ENCODE measurements at places on chromosomes 5 and 9.

DNA sequence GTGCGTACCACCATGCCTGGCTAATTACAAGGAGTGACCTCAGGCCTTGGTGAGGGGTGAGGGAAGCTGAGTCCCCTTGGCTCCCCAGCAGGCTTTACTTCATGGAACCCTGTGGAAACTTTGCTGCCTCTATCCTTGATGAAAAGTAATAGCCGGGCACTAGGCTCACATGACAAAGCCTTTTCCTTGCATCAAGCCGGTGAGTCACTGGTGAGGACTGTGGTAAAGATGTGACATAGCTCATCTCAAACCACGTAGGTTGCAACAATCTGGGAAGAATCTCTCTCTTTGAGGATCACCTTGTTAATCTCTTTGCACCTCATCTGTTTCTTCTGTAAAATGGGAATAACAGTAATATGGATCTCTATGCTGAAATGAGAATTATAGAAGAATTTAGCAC lies 116.3 kb upstream of the SLC25A48 start:
- no peak for DNase-seq

DNA sequence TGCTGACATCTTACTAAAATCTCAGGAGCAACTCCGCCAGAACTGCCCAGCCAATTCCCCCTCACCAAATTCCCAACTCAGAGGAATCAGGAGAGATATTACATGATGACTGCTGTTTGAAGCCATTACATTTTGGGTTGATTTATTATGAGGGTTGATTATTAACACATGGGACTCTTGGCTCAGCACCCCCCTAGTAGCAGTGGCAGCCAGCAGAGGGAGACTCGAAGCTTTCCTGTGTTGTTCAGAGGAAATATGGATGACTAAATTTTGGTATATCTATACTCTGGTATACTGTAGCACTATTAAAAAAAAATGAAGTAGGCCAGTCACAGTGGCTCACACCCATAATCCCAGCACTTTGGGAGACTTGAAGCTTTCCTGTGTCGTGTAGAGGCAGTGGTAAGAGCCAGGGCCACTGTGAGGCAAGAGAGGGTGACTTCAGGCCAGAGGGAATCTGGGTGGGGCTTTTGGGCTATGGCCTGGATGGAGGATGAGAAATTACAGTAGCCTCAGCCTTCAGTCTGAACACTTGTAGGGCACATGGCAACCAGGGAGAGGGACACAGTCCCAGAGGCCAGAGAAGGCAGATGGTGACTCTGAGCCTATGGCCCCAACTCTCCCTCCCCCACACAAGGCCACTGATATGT lies 111.4 kb downstream of the LHX2 start:
- no peak for DNase-seq

GRCh38 chr5:162496100-162496808 lies 428.7 kb downstream of the GABRG2 start:
- DNase-seq, result no peak

DNA sequence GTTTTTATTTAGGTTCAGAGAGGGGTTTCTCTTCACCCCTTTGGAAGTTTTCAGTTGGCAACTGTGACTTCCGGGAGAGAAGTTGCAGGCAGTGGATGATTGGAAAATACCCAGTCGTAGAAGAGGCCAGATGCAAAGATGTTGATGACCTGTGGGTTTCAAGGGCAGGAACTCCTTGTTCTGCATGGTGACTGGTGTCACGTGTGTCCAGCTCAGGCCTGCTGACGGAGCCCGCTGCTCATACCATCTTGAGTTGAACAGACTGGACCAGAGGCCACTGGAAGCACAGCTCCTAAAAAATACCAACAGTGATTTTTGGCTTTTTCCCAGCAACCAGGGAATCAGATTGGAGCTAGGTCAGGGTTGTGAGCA lies 243.9 kb upstream of the KLF4 start:
- no peak for DNase-seq

DNA sequence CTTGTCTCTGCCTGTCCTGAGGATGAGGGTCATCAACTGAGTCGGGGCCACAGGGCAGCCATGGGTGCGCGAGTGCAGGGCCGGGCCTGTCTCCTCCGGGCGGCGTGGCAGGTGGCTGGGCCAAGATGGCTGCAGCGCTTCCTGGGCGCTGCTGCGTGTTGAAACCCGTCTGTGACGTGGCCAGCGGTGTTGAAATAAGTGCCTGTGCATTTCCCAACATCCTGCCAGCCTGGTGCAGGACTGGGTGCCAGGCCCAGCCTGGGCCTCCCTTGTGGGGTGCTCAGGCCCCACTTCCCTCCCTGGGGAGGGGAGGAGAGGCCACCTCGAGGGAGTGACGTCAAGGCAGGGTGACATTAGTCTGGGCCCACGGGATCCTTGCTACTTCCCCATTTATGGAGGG lies 45.5 kb downstream of the RXRA start:
- DNase-seq, result no peak

- DNase-seq, result no peak
Observed at GRCh38 chr9:71323357-71323756, 201.9 kb upstream of the TRPM3 start.

GRCh38 chr5:118378959-118379358 lies 609.4 kb downstream of the DTWD2 start:
- DNase-seq, result no peak

GRCh38 chr9:123284656-123285055 lies 16.3 kb upstream of the STRBP start:
- no peak for DNase-seq

DNA sequence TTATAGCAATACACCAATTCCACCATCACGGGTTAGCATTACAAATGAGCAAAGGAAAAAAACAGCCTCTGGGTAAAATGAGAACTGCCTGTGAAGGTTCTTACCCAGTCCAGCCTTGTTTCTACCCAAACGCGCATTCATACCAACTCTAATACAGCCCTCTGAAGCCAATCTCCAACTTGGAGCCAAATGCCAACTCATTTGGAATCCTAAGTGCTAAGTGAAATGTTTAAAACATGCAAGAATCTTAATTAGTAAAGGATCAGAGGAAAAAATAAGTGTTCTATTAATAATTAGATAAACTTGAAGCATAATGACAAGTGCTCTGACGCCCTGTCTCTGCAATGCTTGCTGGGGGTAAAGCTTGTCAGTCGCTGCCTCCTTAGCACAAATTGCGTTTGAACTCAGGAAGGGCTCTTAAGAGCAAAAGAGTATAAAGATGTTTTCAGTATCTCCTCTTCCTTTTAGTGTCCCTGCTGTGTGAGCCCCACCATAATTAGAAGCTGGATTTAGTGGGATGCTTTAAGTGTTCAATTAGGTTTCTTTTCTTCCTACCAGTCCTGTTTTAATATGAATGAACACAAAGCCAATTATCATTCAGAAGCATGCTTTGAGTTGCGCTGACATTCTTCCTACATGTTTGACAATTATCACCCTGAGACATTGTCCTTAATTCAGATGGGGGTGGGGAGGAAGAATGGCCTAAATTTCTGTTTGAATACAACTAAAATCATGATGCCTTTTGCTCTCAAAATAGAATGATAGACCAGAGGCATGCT lies 537.6 kb downstream of the DTWD2 start:
- DNase-seq, result no peak

DNA sequence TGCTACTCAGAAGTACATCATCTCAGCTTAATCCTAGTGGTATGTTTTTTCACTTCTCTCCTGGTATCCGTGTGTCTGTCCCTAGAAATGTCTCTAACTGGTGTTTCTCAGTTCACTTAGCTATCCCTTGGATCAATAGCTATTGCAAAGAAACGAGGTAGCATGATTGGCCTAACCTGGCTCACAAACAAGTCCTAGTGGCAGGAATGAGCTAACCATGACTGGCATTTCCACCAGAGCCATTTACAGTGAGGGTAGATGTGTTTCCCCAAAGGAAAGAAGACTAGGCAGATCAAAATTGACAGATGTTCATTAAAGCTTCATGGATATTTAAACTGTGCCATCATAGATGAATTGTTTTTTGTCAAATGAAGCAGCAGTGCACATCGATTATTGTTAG lies 82.5 kb downstream of the PALM2AKAP2 start:
- DNase-seq, result no peak

- no peak for DNase-seq
Observed at GRCh38 chr5:139445325-139446170, 6.2 kb upstream of the DNAJC18 start.

DNA sequence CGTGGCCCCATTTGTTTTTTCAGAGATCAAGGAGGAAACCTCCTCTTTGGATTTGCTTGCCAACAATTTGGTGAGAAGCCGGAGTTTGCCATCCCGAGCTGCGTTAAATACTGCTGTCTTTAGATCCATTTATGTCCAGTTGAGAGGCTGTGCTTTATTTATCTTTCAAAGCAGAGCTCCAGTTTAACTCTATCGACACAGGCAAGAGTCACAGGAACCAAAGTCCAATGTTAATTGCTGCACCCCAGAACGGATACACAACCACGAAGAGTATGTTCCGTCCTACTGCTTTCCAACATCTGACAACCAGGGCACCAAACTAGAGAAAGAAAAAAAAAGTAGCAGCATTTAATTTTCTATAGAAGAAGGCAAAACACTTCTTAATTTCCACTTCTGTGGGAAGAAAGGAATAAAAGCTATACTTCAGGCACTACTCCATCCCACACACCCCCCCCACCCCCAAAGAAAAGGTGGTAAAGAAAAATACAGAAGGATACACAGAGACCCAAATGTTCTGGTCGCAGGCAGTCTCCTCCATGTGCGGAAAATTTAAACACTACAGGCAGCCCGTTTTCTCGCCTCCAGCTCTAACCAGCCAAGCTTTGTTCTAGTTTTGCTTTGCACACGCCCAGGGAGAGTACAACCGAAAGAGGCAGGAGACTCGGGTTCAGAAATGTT lies 1.1 kb downstream of the FEM1C start:
- no peak for DNase-seq

DNA sequence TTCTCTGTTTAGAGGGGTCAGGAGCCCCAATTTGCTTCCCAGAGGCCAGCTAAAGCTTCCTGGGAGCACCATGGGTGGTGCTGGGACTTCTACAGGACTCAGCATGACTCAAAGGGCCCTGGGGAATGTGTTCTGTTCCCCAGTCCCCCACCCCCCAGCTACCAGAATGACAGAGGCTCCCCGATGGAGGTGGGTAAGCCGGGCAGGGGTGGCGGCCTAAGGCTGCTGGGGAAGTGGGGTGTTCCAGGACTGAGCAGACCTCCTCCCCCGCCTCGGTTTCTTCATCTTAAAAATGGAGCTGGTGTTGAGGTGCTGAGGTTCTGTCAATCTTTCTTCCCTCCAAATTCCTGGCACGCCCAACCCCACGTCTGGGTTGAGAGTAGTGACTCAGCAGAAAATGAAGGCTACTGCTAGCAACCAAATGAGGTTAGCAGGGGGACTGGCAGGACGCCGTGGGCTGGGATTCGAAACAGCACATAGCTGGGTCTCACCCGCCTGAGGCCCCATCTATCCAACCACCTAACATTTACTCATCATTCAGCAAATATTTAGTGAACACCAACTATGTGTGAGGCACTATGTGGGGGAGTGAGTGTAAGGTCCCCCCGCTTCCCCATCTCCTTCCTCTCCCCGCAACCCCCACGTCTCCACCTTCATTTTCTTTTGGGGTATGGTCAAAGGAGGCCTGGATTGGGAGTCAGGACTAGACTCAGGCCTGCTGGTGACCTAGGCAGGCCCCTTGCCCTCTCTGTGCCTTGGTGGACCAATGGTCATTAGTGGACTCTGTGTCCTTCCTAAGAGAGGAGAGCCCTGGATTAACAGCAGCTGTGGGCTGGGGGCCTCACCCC lies 50.2 kb downstream of the C9orf50 start:
- no peak for DNase-seq

GRCh38 chr5:179415291-179416060 lies 70.2 kb upstream of the ADAMTS2 start:
- DNase-seq, result no peak

GRCh38 chr9:24939109-24939850 lies 393.6 kb upstream of the IZUMO3 start:
- DNase-seq, result no peak

DNA sequence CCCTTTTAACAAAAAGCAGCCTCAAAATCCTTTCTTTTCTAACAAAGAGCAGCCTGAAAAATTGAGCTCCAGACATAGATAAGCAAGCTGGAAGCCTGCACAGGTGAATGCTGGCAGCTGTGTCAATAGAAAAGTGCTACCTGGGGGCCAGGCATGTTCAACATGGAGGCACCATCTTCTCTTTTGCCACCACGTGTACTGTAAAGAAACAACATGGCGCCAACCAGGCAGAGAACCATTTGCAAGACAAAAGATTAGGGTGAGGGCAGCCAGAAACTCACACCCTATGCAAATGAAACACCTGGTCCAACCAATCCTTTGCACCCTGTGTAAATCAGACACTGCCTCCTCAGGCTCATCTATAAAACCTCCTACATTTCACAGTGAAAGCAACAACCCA lies 96.0 kb downstream of the ACTL7B start:
- DNase-seq, result no peak

DNA sequence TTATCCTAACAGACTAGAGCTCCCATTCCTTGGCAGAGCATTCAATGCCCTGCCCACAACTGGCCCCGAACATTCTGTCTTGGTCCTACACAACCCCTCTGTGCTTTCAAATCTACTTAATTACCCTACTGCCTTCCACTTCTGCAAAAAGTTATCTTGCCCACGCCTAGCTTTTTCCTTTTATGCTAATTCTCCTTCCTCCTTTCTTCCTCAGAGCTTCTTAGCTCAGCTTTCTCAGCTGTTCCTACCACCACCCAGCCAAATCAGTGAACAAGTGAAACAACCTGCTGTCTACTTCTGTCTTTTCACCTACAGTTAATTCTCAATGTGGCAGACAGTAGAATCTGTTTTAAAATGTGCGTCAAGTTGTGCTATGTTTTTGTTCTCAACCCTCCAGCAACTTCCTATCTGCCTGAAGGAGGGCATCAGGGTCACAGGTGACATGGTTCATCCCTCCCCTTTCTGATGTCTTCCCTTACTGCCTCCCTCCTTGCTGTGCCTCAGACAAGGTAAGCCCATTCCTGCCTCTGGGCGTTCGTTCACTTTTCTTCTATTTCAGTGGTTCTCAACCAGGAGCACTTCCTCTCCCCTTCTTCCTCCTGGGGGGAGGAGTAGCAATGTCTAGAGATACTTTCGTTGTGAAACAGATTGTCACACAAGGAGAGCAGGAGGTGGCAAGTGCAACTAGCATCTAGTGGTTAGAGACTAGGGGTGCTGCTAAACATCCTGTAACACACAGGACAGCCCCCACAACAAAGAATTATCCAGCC lies 1.3 kb upstream of the REEP5 start:
- DNase-seq, result no peak

DNA sequence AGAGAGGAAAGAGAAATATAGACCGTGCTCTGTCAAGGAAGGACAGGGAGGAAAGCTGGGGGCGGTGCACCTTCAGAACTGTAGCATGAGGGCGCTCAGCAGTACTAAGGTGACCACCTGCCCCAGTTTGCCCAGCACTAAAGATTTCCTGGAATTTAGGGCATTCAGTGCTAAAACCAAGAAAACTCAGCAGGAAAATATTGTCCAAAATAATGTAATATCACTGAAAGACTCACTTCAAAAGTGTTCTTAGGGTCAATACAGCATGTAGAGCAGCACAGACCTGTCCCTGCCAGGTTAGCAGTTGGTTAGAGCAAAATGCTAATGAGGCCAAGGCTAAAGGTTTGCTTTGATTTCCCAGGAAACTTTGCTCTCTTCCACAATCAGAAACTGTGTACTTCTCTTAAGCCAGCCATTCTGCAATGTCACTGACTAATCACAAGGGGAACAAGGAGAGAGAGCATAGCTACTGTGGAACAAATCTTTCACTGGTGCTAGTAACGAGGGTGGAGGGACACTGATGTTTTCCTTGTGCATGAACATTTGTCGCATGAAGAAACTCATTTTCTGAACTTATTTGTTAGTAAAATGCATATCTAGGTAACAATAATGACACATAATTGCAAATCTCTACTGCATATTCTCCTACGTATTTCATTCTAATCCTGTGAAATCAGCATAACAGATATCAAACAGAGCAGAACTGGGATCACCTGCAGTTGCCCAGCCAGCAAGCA lies 53.0 kb upstream of the GRAMD2B start:
- no peak for DNase-seq

Measured in activated T-cell treated with anti-CD3 and anti-CD28 coated beads for 24 hours (primary cell).